ENCODE measurements at places on chromosomes 12 and 14. TPM values are rescaled to one million over a fixed set of nuclear protein-coding genes. Genes with fewer than 3 reads are reported as not detected.

- H3K4me1 ChIP-seq, result no peaks in the 10 kb centered on the region
- H3K27me3 ChIP-seq, result no peaks in the 10 kb centered on the region
- no peak overlapping the region for H3K4me3 ChIP-seq
Measured at GRCh38 chr12:70754330-70754741, 117.1 kb upstream of the PTPRB start.

DNA sequence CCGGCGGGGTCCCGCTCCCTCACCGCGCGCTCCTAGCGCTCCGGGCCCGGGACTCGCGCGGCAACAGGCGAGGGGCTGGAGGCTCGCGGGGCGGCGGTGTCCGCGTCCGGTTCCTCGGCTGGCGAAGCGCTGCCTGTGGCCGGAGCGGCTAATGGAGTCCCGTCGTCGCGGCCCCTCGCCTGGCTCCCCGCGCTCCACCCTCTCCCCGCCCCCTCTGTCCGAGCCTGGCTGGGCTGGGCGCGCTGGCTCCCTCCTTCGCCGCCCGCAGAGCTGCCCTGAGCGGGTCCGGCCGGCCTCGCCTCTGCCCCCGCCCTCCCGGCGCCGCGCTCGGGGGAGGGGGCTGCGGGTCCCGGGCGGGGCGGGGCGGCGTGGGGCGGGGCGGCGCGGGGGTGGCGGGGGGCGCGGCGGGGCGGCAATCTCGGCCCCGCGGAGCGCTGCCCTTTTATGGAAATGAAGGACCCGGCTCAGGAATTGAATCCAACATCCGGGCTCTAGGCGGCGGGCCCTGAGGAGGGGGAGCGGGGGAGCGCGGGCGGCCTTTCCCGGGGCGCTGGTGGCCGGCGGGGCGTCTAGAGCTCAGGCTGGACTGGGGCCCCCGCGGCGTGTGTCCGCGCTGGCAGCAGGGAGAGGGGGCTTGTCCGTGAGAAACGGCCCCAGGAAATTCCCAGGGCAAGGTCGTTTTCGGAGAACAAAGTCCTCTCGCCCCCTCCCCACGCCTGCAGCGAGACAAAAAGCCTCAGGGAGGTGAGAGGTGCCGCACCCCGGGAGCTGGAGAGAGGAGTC lies at the start of gene FERMT2:
Gene FERMT2 (minus strand): TSS at position 153 of the 783 bp plus-strand sequence. CDS start 482 bp downstream, outside the sequence.
- H3K27me3 ChIP-seq, result no peaks in the 10 kb centered on the region
- peak; percentile 89 for DNase-seq
- peak within 1 kb of the TSS; percentile 96 for H3K27ac ChIP-seq
- peak within 1 kb of the TSS; percentile 100 for H3K4me3 ChIP-seq

GRCh38 chr14:32393119-32393518 lies 64.0 kb downstream of the AKAP6 start:
- DNase-seq, result no peak
- no peak overlapping the region for H3K4me3 ChIP-seq
- H3K27me3 ChIP-seq, result no peaks in the 10 kb centered on the region
- H3K4me1 ChIP-seq, result peaks cover 3% of the 10 kb centered on the region
- H3K36me3 ChIP-seq, result no peaks in the 10 kb centered on the region
- no peak overlapping the region for H3K27ac ChIP-seq

DNA sequence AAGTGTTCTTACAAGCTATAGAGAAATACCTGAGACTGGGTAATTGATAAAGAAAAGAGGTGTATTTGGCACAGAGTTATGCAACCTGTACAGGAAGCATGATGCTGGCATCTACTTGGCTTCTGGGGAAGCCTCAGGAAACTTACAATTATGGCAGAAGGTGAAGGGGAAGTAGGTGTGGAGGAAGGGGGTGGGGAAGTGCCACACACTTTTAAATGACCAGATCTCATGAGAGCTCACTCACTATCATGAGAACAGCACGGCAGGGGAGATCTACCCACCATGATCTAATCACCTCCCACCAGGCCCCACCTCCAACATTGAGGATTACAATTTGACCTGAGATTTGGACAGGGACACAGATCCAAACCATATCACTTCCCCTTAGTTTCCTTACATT lies 32.8 kb downstream of the TSHR start:
- no peaks in the 10 kb centered on the region for H3K27me3 ChIP-seq
- H3K36me3 ChIP-seq, result no peaks in the 10 kb centered on the region
- no peak for DNase-seq
- no peak overlapping the region for H3K27ac ChIP-seq
- H3K4me1 ChIP-seq, result 0 out of 2 replicates have a peak, but pooled peaks cover 3% of the 10 kb centered on the region
- no peak overlapping the region for H3K4me3 ChIP-seq

- H3K4me1 ChIP-seq, result no peaks in the 10 kb centered on the region
- no peaks in the 10 kb centered on the region for H3K36me3 ChIP-seq
- H3K27me3 ChIP-seq, result no peaks in the 10 kb centered on the region
- no peak overlapping the region for H3K27ac ChIP-seq
- no peak for DNase-seq
Measured at GRCh38 chr12:92988622-92989130, 59.6 kb upstream of the EEA1 start.

DNA sequence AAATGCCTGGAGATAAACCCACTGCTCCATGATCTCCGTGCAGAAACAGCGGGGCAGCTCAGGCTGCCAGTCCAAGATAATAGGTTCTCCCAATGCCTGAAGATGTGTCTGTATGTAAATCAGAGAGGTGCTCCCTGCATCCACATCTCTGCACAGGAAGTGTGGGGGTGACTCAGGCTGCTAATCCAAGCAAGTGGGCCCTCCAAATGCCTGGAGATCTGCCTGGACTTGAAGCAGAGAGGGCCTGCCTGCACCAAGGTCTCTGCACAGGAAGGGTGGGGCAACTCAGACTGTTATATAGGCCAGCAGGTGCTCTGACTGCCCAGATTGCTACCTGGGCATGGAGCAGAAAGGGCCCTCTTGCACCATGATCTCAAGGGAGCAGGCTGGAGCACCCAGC lies 504.7 kb downstream of the LRFN5 start:
- no peaks in the 10 kb centered on the region for H3K27me3 ChIP-seq
- H3K36me3 ChIP-seq, result no peaks in the 10 kb centered on the region
- no peak for DNase-seq

GRCh38 chr12:48815126-48816110 lies 2.9 kb upstream of the CACNB3 start:
- peak overlapping the region; percentile 67 for H3K4me3 ChIP-seq
- H3K27ac ChIP-seq, result peak overlapping the region; percentile 27
- no peaks in the 10 kb centered on the region for H3K27me3 ChIP-seq
- peaks cover 4% of the 10 kb centered on the region for H3K4me1 ChIP-seq

DNA sequence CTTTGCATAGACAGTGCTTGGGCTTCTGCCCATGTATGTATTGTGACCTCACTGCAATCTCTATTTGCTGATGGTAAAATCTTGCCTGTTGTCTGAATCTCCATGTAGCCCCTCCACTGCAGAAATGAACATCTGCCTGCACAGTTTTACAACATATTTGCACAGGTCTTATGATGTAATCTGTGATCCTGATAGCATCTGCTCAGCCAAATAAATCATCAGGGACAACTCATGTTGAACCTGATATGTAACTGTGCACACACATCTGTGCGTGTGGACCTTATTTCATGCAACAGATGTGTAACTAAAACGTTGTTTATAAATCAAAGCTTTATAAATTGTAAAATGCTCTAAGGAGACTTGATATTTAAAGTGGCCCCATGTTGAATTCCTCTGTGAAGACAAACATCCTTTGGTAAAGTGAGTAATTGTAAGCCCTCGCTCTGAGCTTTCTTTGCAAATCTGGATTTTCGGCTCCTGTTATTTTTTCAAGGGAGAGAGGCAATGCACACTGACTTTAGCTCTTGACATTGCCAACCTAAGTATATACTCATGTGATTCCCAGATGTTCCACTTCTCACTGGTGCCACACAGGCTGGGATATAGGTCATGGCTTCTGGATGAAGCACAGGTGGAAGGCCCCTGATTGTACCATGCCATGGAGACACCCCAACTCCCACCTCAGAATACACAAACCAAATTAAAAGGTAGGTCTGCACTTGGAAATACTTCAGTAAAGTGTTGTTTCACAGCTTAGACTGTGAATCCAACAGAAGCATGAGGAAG lies 371.3 kb downstream of the GRIN2B start:
- no peak for DNase-seq
- no peaks in the 10 kb centered on the region for H3K36me3 ChIP-seq
- no peaks in the 10 kb centered on the region for H3K4me1 ChIP-seq
- no peak overlapping the region for H3K4me3 ChIP-seq

- no peak overlapping the region for H3K4me3 ChIP-seq
- no peak for DNase-seq
- H3K4me1 ChIP-seq, result peaks cover 8% of the 10 kb centered on the region
Measured at GRCh38 chr14:74402401-74403251, 23.4 kb downstream of the SYNDIG1L start.

GRCh38 chr14:35028435-35028834 lies 17.6 kb upstream of the FAM177A1 start:
- H3K27me3 ChIP-seq, result no peaks in the 10 kb centered on the region
- H3K36me3 ChIP-seq, result peaks cover 73% of the 10 kb centered on the region
- no peak overlapping the region for H3K27ac ChIP-seq
- H3K4me1 ChIP-seq, result no peaks in the 10 kb centered on the region
- DNase-seq, result no peak

- no peaks in the 10 kb centered on the region for H3K4me1 ChIP-seq
- DNase-seq, result no peak
- H3K27me3 ChIP-seq, result no peaks in the 10 kb centered on the region
Measured at GRCh38 chr12:25529738-25530137, 23.3 kb downstream of the LMNTD1 start.

DNA sequence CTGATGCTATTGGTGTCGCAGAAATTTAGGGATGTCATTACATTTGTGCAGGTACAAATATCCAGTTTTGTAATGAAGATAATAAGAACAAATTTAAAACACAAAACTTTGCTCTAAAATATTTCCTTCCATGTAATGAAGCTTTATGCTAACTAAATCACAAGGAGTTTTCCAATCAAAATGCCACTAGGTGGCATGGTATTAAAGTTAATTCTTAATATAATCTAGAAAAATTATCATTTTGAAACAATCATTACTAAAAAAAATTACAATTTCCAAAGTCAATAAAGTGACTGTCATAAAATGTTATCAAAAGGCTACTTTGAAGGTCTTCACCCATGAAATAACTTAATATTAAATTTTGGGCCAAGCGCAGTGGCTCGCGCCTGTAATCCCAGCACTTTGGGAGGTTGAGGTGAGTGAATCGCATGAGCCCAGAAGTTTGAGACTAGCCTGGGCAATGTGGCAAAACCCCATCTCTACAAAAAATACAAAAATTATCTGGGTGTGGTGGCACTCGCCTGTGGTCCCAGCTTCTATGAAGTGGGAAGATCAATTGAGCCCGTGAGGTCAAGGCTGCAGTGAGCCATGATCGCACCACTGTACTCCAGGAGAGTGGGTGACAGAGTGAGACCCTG lies 77.4 kb downstream of the KIF21A start:
- DNase-seq, result no peak
- no peaks in the 10 kb centered on the region for H3K4me1 ChIP-seq
- no peaks in the 10 kb centered on the region for H3K27me3 ChIP-seq
- no peak overlapping the region for H3K4me3 ChIP-seq
- no peak overlapping the region for H3K27ac ChIP-seq

GRCh38 chr12:80053051-80053790 lies 46.1 kb upstream of the OTOGL start:
- no peaks in the 10 kb centered on the region for H3K36me3 ChIP-seq
- no peak overlapping the region for H3K4me3 ChIP-seq
- H3K4me1 ChIP-seq, result no peaks in the 10 kb centered on the region
- no peak overlapping the region for H3K27ac ChIP-seq

GRCh38 chr14:79581912-79582576 lies 629.3 kb downstream of the DIO2 start:
- no peaks in the 10 kb centered on the region for H3K4me1 ChIP-seq
- H3K27me3 ChIP-seq, result no peaks in the 10 kb centered on the region
- H3K27ac ChIP-seq, result no peak overlapping the region
- no peaks in the 10 kb centered on the region for H3K36me3 ChIP-seq

GRCh38 chr14:31253746-31254471 lies 46.3 kb upstream of the HECTD1 start:
- no peak overlapping the region for H3K4me3 ChIP-seq
- H3K4me1 ChIP-seq, result no peaks in the 10 kb centered on the region
- no peak overlapping the region for H3K27ac ChIP-seq
- no peak for DNase-seq
- no peaks in the 10 kb centered on the region for H3K36me3 ChIP-seq

DNA sequence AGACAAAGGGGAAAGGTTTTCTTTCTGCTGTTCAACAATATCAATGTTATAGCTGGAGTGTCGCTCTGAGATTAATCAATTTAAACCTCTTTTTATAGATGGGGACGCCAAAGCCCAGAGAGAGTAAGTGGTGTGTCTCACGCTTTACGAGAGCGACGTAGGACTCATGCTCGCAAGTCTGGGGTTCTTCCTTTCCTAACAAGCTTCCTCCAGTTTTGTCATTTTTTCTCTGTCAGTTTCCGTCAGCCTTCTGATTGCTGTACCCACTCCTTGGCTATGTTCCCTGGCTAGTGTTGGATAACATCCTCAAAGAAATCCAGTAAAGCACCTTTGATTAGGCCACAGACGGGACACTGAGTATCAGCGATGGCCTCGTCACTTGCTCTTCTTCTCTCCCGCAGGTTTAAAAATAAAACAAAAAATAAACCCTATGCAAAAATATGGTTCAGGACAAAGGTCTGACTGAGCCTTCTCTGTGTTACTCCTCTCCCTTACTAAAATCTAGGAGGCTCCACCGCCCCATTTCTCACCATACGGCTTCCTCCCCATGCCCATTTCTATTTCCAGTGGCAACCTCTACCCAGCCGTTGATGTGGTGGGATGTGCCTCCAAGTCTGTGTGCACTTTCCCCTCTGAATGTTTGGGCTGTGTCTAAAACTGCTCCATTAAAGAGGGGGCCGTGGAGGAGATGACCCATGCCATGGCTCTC lies 172.7 kb upstream of the PARP11 start:
- H3K4me1 ChIP-seq, result peaks cover 37% of the 10 kb centered on the region
- no peaks in the 10 kb centered on the region for H3K36me3 ChIP-seq
- no peak overlapping the region for H3K27ac ChIP-seq
- no peak for DNase-seq
- H3K27me3 ChIP-seq, result no peaks in the 10 kb centered on the region

DNA sequence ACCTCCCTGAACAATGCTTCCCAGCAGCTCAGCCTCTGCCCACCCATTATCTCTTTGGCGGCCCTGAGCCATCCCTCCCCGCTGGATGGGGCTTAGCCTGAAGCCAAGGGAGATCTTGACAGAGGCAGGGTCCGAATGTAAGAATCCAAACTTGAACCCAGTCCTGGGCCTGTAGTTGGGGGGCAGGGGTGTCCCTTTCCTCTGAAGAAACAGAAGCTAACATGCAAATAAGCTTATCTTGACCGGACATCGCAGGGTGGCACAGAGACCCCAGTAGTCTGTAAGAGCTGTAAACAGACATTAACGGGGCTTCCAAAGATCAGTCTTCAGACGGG lies 6.0 kb downstream of the DLK1 start:
- no peak overlapping the region for H3K27ac ChIP-seq
- H3K27me3 ChIP-seq, result peaks cover 5% of the 10 kb centered on the region
- no peak overlapping the region for H3K4me3 ChIP-seq
- H3K36me3 ChIP-seq, result no peaks in the 10 kb centered on the region
- DNase-seq, result no peak

The TMEM119 gene
- total RNA-seq, result 19.1 TPM

The CCDC196 gene
- not detected for total RNA-seq

The CFAP251 gene
- total RNA-seq, result 0.41 TPM

The RNASE2 gene
- not detected for total RNA-seq

The SDR9C7 gene
- not detected for total RNA-seq

The FLVCR2 gene
- total RNA-seq, result 3.4 TPM

The FGF23 gene
- not detected for total RNA-seq

The SLC7A7 gene
- total RNA-seq, result 47.8 TPM

The PLXNC1 gene
- 0.05 TPM for total RNA-seq

The TAOK3 gene
- 11.2 TPM for total RNA-seq

The LIN7A gene
- total RNA-seq, result 57.8 TPM
